Type B pancreatic cell (in vitro differentiated cells): ENCODE measurements at places on chromosomes 13 and 19. TPM values are rescaled to one million over a fixed set of nuclear protein-coding genes. Genes with fewer than 3 reads are reported as not detected.

GRCh38 chr13:71488201-71488600 is 378.8 kb downstream of the DACH1 start:
- H3K4me1 ChIP-seq = peaks cover 5% of the 10 kb centered on the region
- no peak overlapping the region for H3K27ac ChIP-seq
- H3K4me3 ChIP-seq = no peak overlapping the region
- H3K36me3 ChIP-seq = peaks cover 24% of the 10 kb centered on the region
- no peaks in the 10 kb centered on the region for H3K27me3 ChIP-seq

DNA sequence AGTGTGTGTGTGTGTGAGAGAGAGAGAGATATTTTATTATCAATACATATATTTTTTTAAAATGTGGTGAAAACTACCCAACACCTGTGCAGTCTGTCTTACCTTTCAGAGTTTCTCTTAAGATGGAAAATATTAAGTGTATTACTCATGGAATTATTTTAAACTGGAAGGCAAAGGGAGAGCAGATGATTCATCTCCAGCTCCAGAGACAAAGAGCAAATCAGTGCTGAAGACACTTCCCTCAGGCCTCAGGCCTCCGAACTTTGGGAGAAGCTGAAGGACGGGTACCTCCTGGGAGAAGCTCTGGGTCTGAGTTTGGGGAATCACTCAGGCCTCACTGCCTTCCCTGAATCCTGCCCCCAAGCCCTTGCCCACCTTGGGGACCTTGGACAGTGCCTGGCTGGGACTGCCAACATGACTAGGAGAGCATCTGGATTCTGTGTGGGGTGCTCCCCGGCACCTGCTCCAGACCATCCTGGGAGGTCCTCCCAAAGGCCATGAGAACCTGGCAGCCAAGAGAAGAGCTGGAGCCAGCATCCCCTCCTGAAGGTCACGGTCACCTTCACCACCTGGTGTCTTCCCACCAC is 170.4 kb upstream of the UBL3 start:
- peaks cover 29% of the 10 kb centered on the region for H3K4me1 ChIP-seq
- H3K36me3 ChIP-seq = no peaks in the 10 kb centered on the region
- H3K4me3 ChIP-seq = no peak overlapping the region
- peak overlapping the region; percentile 74 for H3K27ac ChIP-seq
- peaks cover 6% of the 10 kb centered on the region for H3K27me3 ChIP-seq

DNA sequence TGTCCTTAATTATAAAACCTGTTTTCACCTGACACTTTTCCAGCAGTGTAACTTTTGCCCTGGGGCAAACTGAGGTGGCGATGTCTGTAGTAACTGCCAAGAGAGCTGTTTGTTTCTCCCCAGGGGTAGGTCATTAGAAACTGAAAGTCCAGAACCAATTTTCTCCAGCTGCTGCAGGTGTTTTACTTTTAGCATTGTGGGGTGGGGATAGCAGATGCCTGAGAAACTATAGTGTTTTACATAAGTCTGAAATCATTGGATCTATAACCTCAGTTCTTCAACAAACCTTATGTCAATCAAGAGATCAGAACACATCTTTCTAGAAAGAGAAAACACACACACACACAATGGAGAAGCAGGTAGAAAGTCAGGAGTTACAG is 92.7 kb downstream of the LHFPL6 start:
- H3K36me3 ChIP-seq = no peaks in the 10 kb centered on the region
- H3K27me3 ChIP-seq = peaks cover 6% of the 10 kb centered on the region
- H3K4me3 ChIP-seq = no peak overlapping the region
- no peak overlapping the region for H3K27ac ChIP-seq
- DNase-seq = no peak

DNA sequence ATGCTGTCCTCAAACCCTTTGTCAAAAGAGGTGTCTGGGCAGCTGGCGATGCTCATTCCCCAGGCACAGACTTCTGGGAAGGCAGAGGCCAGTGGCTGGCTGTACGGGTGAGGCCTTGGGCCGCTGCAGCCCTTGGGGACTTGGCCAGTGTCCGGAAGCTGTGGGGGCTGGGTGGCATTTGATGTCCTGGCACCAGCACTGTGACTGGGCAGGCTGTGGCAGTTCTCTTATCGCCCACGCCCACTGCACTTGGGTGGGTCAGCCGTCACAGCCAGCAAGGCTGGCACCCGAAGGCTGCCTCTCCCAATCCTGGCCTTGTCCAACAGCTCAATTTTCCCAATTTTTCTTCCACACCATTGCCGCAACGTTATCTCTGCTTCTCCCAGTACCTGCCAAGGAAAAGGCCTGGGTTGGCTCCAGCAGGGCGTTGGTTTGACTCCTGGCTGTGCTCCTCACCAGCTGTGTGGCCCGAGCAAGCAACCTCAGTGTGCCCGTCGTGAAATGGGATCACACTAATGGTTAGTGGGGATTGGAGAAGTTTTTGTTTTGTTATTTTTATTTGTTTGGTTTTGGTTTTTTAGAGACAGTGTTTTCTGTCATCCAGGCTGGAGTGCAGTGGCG is 12.7 kb upstream of the SLC44A2 start:
- H3K36me3 ChIP-seq = peaks cover 3% of the 10 kb centered on the region
- no peak overlapping the region for H3K27ac ChIP-seq
- no peaks in the 10 kb centered on the region for H3K4me1 ChIP-seq

DNA sequence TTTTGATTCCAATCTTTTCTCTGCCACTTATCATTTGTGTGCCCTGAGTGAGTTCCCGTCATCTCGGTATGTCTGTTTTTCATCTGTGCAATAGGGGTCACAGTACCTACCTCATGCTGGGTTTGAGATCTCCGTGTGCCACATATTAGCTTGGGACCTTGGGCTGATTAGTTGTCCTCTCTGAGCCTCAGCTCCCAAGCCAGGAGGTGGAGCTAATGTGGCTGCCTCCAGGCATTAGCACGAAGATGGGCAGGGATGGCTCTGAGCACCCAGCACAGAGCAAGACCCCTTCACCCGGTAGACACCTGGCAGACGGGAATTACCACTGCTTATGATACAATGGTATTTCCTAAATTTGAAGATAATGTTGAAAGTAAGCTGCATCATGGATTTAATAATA is 35.8 kb upstream of the XPO4 start:
- H3K27me3 ChIP-seq = peaks cover under 1% of the 10 kb centered on the region
- no peak overlapping the region for H3K27ac ChIP-seq
- DNase-seq = no peak
- H3K4me3 ChIP-seq = no peak overlapping the region
- no peaks in the 10 kb centered on the region for H3K36me3 ChIP-seq

GRCh38 chr13:107139006-107139405 is 571.1 kb upstream of the ARGLU1 start:
- H3K36me3 ChIP-seq = no peaks in the 10 kb centered on the region
- no peak overlapping the region for H3K4me3 ChIP-seq
- H3K27me3 ChIP-seq = no peaks in the 10 kb centered on the region
- no peak overlapping the region for H3K27ac ChIP-seq
- H3K4me1 ChIP-seq = no peaks in the 10 kb centered on the region

DNA sequence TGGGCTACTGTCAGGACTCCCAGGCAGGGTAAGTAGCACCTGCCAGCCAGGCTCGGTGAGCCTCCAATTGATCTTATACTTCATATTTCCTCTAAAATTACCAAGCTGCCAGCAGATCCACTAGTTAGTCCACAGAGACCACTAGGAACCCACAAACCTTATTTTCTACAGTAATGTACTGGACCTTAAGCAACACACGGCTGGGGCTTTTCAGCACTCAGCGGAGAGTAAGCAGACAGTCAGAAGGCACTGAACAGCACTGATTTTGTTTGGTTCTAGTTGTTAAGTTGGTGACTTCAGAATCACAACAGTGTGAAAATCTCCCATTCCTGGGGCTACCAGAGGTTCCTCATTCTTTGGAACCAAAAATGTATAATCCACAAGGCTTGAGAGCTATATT is 56.1 kb downstream of the MRPL57 start:
- DNase-seq = no peak
- H3K36me3 ChIP-seq = no peaks in the 10 kb centered on the region
- H3K27ac ChIP-seq = no peak overlapping the region
- no peak overlapping the region for H3K4me3 ChIP-seq

DNA sequence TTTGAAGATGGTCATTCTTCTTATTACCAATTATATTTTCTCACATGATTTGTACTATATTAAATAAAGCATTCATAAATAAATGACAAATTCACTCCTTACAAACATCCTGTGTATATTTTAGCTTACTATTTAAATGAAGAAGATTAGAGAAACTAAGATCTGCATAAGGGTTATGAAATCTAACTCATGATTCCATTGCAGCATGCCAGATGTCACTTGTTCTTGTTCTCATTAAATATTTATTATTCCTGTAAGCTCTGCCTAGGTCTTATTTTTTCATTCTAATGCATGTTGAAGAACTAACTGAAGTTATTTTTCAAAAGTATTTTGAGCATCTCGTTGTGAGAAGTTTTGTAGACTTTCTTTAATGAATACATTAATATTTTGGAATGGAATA is 18.3 kb downstream of the NUP58 start:
- H3K4me3 ChIP-seq = no peak overlapping the region
- H3K36me3 ChIP-seq = peaks cover 23% of the 10 kb centered on the region
- no peak for DNase-seq
- no peaks in the 10 kb centered on the region for H3K27me3 ChIP-seq

DNA sequence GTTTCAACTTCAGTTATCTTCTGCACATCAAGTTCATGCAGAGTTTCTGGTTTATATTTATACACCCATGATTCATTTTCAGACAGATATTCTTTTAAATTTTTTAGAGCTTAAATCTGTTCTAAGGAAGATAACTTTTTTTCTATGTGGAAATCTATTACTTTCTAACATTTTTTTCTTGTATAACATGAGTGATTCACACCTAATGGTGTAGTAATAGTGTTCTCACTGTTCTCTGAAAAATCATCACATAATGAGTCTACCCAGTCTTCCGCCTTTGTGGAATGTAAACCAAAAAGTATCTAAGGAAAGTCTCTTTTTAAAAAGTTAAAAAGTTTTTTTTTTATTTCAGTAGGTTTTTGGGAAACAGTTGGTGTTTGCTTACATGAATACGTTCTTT is 70.8 kb downstream of the FNDC3A start:
- H3K27me3 ChIP-seq = no peaks in the 10 kb centered on the region
- no peak overlapping the region for H3K27ac ChIP-seq
- H3K4me3 ChIP-seq = no peak overlapping the region
- DNase-seq = no peak

DNA sequence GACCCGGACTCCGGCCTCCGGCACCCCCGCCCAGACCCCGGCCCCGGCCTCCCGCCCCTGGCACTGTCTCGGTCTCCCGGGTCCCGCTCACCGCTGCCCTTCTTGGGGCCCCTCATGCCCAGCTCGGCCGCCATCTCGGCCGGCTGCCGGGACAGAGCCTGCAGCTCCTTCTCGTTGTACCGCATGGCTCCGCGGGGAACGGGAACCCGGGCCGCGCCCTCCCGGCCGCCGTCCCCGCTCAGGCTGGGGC is 140 bp downstream of the PLEKHJ1 start:
- no peak for DNase-seq
- peaks cover 5% of the 10 kb centered on the region for H3K27me3 ChIP-seq
- H3K36me3 ChIP-seq = peaks cover 11% of the 10 kb centered on the region
- H3K27ac ChIP-seq = peak overlapping the region; percentile 99

DNA sequence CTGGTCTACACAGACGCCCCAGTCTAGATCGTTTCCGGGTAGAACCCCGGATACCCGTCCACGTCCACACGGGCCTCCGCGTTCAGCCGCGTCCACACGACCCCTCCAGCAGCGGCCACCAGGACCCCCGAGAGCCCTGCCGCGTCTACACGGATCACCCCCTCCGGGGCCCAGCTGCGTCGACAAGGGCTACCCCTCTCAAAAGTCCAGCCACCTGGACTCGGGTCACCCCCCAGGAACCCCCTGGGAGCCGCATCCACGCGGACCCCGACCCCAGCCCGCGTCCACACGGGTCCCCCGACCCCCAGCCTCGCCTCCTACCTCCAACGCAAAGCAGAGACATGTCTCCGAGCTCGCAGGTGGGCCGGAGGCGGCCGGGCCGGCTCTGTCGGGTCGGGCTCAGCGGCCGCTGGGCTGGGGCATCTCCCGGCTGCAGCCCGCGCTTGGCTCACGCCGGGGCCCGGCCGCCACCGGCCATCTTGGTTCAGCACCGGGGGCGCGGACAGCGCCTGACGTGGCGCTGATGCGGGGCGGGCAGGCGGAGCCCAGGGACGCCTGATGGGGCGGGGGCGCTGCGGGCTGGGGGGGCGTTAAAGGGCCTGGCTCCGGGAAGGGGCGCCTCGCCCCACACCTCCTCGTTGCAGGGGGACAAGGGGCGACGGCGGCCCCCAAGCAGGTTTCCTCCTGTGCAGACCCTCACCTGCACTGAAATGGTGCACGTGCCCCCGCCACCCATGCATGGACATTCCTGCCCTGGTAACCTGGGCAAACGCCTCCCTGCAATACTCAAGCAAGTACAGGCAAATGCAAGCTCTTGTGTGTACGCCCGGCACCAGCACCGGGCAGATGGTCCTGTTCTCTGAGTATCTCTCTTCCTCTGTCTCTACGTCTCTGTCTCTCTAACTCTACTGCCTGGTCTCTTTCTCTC is at the start of gene UNC13A:
Gene UNC13A, minus strand, starts transcription at position 498 of the 928 bp plus-strand sequence. Its CDS starts 155 bp downstream, at position 343.
- H3K4me3 ChIP-seq = peak within 1 kb of the TSS; percentile 85
- peaks cover 67% of the 10 kb centered on the region for H3K27me3 ChIP-seq
- DNase-seq = peak; percentile 82
- peaks cover 7% of the 10 kb centered on the region for H3K4me1 ChIP-seq
- peak within 1 kb of the TSS; percentile 44 for H3K27ac ChIP-seq

DNA sequence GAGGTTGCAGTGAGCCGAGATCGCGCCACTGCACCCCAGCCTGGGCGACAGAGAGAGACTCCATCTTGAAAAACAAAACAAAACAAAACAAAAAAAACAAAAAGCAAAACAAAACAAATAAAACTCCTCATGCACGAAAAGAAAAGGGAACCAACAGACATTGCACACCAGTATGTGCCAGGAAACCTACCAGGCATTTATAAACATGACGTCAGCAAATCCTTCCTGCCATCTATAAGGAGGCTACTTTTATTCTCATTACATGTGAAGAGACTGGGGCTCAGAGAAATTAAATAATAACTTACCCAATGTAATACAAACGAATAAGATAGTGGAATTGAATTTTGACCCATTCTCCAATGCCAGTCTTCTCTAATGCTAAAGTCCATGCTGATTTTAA is 197.2 kb downstream of the NUFIP1 start:
- H3K27me3 ChIP-seq = no peaks in the 10 kb centered on the region
- H3K4me3 ChIP-seq = no peak overlapping the region
- H3K27ac ChIP-seq = no peak overlapping the region
- no peak for DNase-seq
- H3K4me1 ChIP-seq = no peaks in the 10 kb centered on the region

- H3K4me1 ChIP-seq = peaks cover 10% of the 10 kb centered on the region
- no peak for DNase-seq
- peaks cover 22% of the 10 kb centered on the region for H3K36me3 ChIP-seq
- H3K4me3 ChIP-seq = no peak overlapping the region
- H3K27me3 ChIP-seq = no peaks in the 10 kb centered on the region
These were observed 8.7 kb downstream of the UCHL3 start for GRCh38 chr13:75558145-75558840.

DNA sequence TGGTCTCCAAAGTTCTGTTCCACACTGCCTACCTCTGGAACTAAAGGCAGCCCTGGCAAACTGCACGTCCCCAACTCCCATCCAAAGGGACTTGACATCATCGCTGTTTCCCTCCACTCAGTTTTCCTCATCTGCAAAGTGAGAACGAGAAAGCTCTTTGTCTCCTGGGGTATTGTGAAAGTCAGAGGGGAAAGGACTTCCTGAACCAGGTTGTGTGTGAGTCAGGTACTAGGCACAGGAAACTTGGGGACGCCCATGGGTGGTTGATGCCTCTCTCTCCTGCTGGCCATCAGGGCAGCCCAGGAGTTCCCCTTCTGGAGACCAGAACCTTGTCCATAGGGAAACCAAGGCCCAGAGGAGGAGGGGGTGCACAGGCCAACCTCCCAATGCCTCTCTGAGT is 4.7 kb downstream of the CRLF1 start:
- no peak for DNase-seq
- no peak overlapping the region for H3K27ac ChIP-seq
- H3K4me1 ChIP-seq = peaks cover 14% of the 10 kb centered on the region
- no peak overlapping the region for H3K4me3 ChIP-seq

KLK2 gene
- 0.43 TPM in 1 of 2 replicates, not detected in the other for total RNA-seq

FFAR3 gene
- total RNA-seq = 0.34 and 0.45 TPM in 2 replicates

SLC15A1 gene
- 3.2 and 10.9 TPM in 2 replicates for total RNA-seq

GPATCH1 gene
- total RNA-seq = 12.2 and 12.6 TPM in 2 replicates

PSG7 gene
- not detected in 2 replicates for total RNA-seq
